8988T (cell line): ENCODE measurements at places on chromosomes 6 and 20.

DNA sequence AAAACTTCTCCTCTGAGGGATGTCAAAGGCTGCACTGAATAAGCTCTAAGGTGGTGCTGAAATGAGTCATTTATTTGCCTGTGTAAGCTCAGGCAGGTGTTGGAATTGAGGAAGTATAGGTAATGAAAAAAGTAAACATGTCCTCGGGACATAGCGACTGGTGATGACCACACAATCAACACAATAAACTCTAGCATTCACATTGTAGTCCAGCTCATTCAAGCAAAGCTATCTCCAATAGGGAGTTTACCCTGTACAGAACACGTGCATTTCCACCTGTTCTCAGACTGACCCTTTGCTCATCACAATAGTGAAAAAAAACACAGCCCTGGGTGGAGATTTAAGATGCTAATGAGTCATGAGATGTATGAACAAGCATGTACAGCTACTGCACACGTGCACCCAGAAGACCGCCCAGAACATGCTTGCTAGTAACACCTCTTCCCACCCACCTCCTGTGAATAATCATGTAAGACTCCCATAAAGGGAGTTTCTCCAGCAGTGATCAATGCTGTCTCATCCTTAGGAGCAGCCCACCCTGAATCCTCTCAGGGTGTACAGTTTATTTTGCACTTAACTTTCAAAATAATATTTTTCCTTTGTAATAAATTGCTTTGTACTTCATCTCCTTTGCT is 33.0 kb upstream of the POU5F1 start:
- DNase-seq = no peak

- DNase-seq = no peak
Measured at GRCh38 chr6:71368284-71368683, 79.7 kb downstream of the OGFRL1 start.

GRCh38 chr20:21643417-21643816 is 62.0 kb upstream of the PAX1 start:
- DNase-seq = no peak

DNA sequence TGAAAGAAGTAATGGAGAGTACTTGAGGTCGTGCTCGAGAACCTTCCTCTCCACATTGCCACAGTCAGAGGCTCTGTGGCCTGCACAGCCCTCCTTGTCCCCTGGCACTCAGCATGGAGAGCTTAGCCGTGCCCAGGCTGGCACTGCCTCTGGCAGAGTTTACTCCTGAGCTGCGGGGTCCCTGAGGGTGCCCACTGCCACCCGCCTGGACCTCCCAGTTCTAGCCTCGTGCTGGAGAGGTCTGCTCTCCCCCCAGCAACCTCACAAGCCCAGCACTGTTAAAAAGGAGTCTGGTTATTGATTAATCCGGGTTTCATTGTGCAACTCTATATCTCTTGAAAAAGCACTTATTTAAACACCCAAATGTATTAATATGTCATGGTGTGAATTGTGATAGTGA is 226.8 kb downstream of the TMEM242 start:
- DNase-seq = no peak

DNA sequence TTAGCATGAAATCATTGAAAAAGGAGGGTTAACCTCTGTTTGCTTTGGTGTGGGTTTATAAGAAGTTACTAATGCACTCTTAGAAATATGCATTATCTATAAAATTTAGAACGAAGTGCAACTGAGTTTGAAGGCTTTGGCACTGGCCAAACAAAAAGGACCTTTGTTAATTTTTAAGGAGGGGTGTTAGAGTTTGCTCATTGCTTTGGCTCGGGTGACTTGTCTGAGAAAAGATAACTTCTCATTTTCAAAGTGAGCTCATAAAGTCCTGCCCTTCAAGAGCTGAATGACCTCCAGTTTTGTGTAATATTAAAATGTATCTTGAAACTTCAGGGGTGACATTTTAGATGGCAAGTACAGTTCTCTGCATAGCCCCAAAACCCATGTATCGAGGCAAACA is 25.9 kb downstream of the NEDD9 start:
- DNase-seq = no peak

- no peak for DNase-seq
Measured at GRCh38 chr6:128914051-128914450, 31.1 kb downstream of the LAMA2 start.

DNA sequence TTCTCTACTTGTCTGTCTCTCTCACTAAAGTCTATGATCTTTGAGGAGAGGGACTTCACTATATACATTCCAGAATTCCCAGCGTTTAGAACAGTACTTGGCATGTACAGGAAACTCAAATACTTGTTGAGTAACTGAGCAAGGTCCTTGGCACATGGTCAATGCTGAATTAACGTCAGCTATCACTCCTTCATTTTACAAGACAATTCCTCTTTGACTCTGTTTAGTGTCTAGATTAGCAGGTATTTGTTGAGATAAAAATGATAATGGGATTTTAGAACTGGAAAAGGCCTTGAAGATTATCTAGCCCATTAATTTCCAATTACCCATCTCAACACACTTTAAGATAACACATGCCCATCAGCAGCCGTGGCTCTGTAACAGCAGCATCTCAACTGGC is 6.6 kb upstream of the GUCA1B start:
- DNase-seq = no peak

- DNase-seq = no peak
Measured at GRCh38 chr6:167796192-167796981, 30.3 kb upstream of the AFDN start.

DNA sequence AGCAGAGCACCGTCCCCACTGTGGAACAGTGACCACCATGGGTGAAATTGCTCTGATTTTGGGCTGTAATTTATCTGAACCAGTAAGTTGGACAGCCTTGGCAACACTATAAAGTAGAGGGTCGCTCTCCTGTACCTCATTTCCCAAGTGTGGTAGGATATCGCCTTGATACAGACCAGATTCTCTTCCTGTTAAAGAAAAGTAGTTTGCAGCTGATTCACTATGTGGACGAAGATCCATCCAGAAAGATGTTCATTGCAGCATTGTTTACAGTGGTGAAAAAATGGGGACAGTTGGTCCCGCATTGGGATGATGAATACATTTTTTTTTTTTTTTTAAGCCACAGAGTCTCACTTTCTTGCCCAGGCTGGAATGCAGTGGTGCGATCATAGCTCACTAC is 74.3 kb downstream of the SLX4IP start:
- DNase-seq = no peak

DNA sequence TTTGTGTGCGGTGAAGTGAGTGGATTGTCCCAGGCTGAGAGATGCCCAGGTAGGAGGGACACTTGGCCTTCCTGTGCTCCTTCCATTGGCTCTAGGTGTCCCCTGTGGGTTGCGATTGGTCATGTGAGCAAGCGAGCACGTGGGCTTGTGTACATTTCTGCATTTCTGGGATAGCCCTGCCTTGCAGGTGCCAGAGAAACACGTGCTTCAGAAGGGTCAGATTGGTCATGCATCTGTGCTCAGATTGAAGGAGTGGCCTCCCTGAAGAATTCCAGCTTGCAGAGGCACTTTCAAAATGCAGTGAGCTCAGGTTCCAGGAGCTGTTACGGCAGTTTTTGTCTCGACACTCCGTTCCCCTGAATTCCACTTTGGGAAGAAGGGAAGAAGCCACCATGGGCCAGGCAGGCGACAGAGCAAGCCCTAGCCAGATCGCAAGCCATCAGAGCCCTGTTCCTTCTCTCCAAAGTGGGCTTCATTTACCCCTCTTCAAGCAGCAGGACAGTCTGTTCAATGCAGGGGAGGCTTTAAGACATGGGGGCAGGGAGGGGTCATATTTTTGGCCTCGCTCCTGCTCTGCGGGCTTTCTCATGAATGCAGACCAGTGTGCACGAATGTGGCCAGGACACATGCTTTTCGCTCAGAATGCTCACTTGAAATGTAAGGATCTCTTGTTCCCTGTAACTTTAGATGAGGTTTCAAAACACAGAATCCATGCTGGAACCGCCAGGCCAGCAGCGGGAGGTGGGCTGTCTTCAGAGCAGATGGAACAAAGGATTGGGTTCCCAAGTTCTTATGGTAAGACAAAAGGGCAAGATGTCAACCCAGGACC is 78.6 kb upstream of the AKAP12 start:
- DNase-seq = no peak

- DNase-seq = no peak
Measured at GRCh38 chr20:53905820-53906191, 164.6 kb downstream of the BCAS1 start.

DNA sequence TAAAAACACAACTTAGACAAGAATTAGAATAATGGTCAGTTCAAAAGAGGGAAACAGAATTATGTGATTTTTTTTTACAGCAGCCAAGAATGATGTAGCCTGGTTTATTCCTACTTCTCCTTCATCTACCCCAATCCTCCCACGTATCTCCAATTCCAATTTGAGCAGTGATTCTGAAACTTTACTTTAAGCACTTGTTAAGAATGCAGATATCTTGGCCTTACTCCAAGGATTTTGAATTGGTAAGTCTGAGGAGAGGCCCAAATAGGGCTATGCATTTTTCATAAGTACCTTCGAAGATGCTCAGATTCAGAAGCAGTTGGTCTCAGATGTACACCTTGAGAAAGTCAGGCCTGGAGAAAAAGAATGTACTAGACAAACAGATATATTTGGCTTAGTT is 233.4 kb upstream of the FLRT3 start:
- DNase-seq = no peak

DNA sequence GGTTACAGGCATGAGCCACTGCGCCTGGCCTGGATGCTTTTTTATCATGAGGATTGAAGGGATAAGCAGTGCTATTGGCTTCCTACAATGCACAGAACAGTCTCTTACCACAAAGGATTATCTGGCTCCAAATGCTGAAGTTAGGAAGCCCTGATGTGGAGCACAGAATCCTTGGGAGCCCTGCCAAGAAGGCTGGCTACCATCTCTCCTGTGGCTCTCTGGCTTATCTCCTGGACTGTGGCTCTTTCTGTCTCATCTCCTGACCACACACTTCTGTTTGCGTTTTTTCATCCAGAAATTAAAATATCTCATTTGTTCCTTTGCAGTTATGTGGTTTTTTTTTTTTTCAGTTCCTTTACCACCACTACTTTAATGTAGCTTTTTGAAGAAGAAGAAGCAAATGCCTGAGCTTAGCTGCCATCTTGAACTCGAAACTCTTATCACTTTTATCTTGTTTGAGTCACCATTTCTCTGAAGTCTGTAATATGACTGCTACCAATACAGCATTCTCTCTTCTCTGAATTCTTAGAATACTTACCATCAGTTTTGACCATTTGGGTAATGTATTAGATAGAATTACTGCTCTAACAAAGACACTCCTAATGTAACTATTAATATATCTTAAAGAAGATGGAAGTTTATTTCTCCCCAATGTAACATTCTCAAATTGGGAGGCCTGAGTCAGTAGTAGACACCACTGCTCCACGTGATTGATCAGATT is 1044.7 kb downstream of the KIF16B start:
- no peak for DNase-seq

DNA sequence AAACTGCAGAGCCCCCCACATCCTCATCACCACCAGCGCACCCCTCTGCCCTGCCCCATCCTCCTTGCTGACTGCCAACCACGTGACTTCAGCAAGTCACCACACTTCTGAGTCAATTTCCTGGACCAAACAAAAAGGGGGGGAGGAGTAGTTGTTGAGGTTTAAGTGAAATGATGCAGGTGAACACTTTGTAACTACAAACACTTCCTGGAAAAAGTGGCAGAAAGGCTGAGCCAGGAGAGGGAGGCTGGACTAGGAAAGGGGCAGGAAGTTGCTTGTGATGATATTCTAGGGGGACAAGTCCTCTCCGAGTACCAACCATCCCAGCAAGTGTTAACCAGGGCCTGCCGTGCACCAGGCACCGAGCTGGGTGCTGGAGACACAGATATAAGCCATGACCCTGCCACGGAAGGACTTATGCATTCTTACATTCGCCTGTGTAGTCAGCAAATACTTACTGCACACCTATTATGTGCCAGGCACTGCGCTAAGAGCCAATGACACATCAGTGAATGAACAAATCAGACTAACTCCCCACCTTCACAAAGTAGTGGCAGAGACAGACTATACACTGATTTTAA is 67.3 kb downstream of the PREX1 start:
- no peak for DNase-seq

DNA sequence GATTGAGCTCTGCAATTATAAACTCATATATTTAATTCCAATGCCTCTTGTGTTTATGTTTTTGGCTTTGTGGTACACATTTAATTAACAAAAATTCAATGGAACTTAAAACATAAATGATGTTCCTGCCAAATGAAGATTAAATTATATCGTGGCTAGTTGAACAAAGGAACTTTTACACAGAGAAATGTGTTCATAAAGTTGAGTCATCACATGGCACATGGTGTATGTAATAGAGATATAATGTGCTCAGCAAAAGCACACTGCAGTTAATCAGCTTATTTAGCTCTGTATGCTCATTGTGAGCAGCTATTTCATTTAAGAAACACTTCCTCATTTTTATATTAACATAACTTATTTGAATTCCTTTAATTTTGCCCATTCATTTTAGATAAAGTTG is 1295.6 kb upstream of the CITED2 start:
- no peak for DNase-seq

GRCh38 chr6:6556738-6557503 is 31.6 kb upstream of the LY86 start:
- peak; percentile 53 for DNase-seq

- no peak for DNase-seq
Measured at GRCh38 chr6:113366505-113366904, 490.6 kb upstream of the MARCKS start.

DNA sequence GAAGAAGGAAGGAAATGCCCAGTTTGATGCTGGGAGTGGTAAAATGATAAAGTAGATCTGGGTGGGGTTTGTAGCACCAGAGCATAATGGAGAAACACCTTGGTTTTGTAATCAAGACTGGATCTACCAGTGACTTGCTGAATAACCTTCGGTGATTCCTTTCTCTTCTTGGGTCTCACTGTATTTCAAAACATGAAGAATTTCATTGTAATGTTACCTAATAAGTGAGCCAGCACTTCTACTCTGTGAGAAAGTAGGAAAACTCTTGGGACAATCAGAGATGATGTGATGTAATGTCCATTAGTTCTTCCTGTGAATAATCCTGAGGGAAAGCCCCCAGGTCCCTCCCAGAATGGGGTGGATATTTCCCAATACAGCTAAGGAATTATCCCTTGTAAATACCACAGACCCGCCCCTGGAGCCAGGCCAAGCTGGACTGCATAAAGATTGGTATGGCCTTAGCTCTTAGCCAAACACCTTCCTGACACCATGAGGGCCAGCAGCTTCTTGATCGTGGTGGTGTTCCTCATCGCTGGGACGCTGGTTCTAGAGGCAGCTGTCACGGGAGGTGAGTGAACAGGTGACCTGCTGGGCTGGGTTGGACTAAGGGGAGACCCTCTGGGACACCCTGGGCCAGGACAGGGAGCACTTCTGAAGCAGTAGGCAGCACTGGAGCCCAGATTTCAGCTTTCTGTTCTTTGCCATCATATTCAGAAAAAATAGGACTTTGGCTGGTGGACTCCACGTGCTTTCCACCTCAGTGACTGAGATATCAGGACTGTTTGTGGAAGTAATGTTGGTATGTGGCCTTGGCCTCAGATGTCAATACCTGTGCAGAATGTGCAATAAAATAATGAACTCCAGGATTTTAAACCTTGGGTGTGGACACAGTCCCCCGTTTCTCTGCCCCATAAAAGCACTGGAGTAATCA is at the start of gene PI3:
Gene PI3 (plus strand): TSS at position 469 of the 931 bp plus-strand sequence. CDS start 21 bp downstream, at position 490.
- no peak for DNase-seq

- no peak for DNase-seq
Measured at GRCh38 chr6:79797912-79798311, 149.4 kb downstream of the ELOVL4 start.
